ENCODE measurements at places on chromosomes 4 and X.
A peak's percentile ranks its signal among the peaks of the same experiment; 100 is the strongest.

GRCh38 chr4:86755388-86755787 lies 93.8 kb downstream of the SLC10A6 start:
- no peak for DNase-seq

GRCh38 chrX:110698696-110699095 lies 96.9 kb downstream of the CHRDL1 start:
- no peak for DNase-seq

- DNase-seq, result no peak
These were observed 601 bp downstream of the INPP4B start for GRCh38 chr4:142845293-142846107.

DNA sequence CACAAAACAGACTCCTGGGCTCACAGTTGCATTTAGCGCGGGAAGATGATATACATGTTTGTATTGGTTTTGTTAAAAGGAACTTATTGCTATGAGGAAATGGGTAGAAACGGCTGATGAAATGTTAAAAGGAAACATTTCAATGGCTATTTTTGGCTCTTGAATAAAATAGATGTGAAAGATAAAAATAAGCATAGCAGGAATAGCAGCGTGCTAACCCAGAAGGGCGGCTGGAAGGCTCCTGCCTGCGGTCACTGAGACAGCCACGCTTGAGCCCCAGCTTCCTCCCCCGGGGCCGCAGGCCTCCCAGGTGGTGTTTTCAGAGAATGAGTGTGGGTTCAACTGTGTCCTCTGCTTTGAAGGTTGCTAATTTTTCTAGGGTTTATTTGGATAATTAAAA lies 35.0 kb upstream of the CLCN4 start:
- no peak for DNase-seq

- no peak for DNase-seq
These were observed 186.7 kb upstream of the WDFY3 start for GRCh38 chr4:85153221-85153620.

- no peak for DNase-seq
These were observed 252.0 kb downstream of the EVC2 start for GRCh38 chr4:5456296-5456845.

GRCh38 chr4:105455182-105455581 lies 18.7 kb downstream of the PPA2 start:
- no peak for DNase-seq

- DNase-seq, result no peak
These were observed 61.8 kb downstream of the GPC3 start for GRCh38 chrX:133923548-133923947.

GRCh38 chr4:75916091-75916661 lies 13.9 kb upstream of the PPEF2 start:
- DNase-seq, result peak; percentile 65

DNA sequence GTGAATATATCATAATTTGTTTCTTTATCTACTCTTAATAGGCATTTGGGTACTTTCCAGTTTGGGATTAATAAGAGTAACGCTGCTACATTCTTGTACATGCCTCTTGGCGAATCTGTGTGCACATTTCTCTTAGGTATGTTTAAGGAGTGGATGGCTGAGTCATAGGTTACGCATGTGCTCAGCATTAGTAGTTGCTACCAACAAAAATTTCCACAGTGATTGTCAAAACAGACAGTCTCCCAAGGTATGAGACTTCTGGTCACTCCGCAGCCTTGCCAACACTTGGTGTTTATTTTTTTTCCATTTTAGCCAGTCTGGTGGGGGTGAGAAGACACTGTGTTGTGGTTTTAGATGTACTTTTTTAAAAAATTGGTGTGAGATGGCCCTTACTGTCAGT lies 44.6 kb downstream of the FGFBP1 start:
- DNase-seq, result no peak

DNA sequence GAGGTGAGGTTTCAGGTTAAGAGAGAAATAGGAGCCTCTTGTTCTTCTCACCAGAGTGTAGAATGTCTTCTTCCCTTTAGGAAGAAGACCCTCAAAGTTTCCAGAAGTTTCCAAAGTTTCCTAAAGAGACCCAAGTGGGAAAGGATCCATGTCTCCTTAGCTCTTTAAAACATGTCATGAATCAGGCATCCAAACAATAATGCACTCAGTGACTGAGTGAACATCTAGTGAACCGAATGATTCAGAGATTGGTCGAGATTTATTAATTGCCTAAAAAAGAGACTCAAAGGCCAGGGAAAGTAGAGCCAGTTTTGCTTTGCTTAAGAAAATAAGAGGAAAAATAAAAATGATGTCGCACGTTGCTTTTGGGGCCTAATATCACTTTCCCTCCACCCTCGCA lies 29.4 kb downstream of the FGF5 start:
- DNase-seq, result no peak

- DNase-seq, result no peak
These were observed 35.3 kb downstream of the SMS start for GRCh38 chrX:21975812-21976211.

GRCh38 chr4:44160776-44161367 lies 287.7 kb downstream of the KCTD8 start:
- DNase-seq, result no peak

- DNase-seq, result no peak
These were observed 48.9 kb downstream of the PDLIM5 start for GRCh38 chr4:94500685-94501084.

GRCh38 chr4:152356428-152357034 lies 179.4 kb downstream of the FBXW7 start:
- DNase-seq, result no peak

DNA sequence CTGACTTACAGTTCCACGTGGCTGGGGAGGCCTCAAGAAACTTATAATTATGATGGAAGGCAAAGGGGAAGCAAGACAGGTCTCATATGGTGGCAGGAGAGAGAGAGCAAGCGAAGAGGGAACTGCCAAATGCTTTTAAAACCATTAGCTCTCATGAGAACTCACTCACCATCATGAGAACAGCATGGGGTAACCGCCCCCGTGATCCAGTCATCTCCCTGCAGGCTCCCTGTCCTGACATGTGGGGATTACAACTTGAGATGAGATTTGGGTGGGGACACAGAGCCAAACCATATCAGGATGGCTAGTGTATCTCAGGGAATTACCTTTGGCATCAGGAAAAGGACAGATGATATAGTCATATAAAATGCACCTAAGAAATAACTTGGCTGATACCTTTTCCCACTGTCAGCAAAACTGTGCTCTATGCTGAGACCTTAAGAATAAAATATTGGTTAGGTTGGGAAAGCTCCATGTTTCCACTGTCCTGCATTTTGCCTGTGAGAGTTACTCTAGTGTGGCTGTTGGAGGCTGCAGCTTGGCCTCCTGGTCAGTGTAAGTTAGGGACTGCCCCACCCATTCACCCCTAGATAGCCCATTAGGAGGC lies 110.3 kb downstream of the UCHL1 start:
- no peak for DNase-seq

DNA sequence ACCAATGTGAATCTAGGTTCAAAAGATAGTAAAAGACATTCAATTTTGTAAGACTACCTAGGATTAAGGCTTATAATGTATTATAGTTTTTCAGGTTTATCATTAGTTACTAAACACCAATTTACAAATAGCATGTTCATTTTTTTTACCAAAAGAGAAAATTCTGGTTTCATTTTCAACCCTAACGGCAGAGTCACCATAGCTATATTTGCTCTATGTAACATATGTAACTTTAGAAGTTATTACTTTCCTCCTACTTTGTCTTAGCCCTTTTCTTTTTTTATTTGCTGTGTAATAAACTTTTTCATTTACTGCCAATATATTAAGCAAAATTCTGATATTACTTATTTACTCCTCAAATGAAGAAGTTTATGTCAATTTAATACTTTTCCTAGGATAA lies 639.6 kb downstream of the ARAP2 start:
- DNase-seq, result no peak

- DNase-seq, result no peak
These were observed 11.3 kb upstream of the SLC2A9 start for GRCh38 chr4:10032625-10033024.

DNA sequence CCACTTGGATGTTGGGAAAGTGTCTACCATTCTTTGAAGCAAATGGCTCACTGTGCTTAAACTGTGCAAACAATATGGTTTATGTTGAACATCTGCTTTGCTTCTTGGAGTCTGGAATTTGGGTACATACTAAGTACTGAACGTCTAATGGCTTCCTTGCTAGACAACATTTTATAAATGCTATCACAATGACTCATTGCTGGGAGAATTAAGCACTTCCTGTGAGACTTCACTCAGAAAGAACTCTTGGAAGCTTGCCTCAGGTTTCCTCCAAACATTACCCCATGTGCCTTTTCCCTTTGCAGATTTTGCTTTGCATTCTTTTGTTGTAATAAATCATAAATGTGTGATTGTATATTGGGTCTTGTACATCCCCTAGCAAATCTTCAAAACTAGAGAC lies 139.7 kb downstream of the PACRGL start:
- no peak for DNase-seq

- DNase-seq, result peak; percentile 5
These were observed 81.0 kb downstream of the ADGRA3 start for GRCh38 chr4:22434895-22435294.

GRCh38 chr4:171025343-171025742 lies 787.9 kb upstream of the GALNTL6 start:
- no peak for DNase-seq

GRCh38 chrX:103464072-103464773 lies 55.1 kb downstream of the RAB40A start:
- DNase-seq, result no peak

DNA sequence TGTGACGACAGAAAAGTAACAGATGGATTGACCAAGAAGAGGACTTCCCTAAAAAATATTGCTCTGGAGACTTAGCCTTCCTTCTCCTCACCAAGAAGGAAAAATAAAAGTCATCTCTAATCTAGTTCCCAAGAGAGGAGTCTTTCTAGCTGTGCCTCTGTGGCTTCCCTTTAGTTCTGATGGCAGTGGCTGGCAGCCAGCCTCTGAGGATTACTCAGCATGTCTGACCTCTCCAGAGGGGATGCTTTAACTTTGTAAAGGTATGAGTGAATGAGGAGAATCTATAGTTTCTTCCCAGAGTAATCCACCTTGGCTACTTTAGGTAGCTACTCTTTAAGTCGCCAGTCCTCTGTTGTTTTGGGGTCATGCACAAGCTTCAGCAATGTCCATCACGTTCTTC lies 163.9 kb upstream of the KIT start:
- no peak for DNase-seq

DNA sequence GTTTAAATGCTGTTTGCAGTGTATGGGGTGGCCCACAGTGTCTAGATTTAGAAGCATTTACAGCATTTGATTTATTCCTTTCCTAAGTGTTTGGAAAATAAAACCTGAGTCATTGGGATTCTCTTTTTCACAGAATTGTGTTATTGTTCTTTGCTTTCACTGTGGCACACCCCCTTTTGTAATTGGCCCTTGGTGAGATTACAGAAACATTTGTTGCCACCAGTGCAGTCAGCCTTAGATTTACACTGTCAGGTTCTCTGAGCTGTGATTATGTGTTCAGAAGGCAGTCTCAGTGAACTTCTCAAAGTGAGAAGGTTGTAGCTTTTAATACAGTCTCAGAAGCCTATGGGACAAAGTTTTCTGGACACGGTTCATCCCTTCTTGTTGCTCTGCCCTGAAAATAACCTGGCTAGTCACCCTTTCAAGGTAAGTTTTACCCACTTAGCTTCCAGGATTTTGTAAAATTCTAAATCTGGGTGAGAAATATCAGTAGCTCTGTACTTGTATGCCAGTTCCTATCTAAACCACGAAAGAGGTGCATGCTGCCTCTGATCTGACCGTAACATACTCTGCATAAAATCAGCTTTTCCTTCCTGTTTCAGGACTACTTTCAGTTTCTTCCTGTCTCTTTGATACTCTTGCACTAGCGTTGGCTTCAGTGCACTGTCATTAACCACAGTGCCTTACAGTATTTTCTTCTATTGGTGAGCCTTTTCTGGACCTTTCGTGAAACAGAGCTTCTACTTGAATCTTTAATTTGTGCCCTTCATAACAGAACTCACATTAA lies 12.6 kb downstream of the RUFY3 start:
- DNase-seq, result peak; percentile 22

DNA sequence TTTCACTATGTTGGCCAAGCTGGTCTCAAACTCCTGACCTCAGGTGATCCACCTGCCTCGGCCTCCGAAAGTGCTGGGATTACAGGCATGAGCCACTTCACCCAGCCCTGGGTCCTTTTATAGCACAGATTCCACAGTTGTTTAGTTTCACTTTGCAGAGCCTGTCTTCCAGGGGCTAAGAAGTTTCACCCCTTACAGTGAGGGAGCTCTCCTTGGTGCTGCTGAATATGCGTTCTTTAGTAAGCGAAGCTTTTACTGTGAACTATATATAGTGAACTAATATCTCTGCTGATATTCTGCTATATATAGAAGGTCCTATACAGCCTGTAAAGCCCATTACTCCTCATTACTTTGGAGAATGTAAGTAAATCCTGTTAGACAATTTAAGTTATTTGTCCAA lies 4.2 kb downstream of the TCEAL6 start:
- DNase-seq, result no peak

GRCh38 chr4:46993075-46994006 lies at the start of gene GABRA4:
Gene GABRA4 (minus strand): TSS chr4:46993581. CDS start chr4:46993424, 157 bp downstream.
- DNase-seq, result no peak

DNA sequence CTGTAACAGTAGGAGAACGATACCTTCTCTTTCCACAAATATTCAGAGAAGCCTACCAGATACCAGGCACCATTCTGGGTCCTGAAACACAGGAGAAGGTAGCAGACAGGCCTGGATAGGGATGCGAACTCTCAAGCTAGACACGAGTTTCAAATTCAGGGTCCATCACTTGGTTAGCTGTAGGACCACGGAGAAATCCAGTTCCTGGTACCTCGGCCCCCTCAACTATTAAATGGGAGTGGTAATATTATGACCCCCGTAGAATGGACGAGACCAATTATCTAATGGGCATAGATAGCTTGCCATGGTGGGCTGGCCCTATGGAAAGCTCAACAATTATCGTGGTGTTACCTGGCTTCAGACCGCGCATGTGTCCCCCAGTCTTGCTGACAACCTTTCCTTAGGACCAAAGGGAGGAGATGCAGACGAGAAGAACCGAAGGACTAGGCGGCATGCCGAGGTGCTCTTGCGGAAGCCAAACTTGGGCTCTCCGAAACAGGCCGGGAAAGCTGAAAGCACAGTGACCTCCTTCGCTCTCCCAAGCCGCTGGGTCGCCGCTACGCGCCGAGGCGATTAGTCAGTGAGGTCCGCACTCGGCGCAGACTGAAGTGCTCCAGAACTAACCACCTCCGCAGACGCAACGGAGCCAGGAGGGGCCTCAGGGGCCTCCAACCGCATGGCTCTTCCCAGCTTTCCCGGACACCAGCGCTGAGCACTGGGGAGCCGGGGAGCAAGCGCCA lies 19.6 kb downstream of the NKX3-2 start:
- no peak for DNase-seq

DNA sequence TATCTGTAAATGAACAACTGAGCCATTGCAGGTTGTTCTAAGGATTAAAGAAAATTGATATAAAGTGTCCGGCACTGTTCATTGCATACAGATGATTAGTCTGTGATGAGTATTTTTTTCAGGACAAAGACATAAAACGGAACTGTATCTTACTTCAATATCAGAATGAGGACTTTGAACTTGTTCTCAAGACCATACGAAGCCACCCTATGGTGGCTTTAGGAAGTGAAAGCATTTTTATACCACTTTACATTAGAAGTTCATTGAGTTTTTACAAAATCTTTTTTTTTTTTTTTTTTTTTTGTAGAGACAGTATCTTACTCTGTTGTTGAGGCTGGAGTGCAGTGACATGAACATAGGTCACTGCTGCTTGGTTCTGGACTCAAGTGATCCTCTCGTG lies 45.2 kb upstream of the TRIM2 start:
- no peak for DNase-seq

- DNase-seq, result no peak
These were observed 48.9 kb upstream of the ZNF518B start for GRCh38 chr4:10506077-10506476.
